RPMI8226 (cell line): ENCODE measurements at places on chromosomes 16 and 17.

DNA sequence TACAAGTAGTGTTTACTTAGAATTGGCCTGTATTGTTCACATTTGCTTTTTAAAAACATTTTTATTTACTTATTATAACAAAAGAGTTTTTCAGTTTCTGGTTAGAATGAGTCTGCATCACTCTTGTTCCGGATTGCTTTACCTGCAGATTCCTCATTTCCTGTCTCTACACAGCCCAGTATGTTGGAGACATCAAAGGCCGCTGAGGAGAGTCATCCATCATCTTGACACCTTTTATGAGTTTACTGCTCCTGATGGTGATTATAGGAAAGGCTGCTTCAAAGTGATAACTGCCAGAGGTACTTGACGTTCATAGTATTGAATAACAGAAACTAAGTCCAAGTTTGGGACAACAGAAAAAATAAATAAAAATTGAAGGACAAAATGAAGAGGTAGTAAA is 490.5 kb upstream of the CA10 start:
- no peak for DNase-seq

DNA sequence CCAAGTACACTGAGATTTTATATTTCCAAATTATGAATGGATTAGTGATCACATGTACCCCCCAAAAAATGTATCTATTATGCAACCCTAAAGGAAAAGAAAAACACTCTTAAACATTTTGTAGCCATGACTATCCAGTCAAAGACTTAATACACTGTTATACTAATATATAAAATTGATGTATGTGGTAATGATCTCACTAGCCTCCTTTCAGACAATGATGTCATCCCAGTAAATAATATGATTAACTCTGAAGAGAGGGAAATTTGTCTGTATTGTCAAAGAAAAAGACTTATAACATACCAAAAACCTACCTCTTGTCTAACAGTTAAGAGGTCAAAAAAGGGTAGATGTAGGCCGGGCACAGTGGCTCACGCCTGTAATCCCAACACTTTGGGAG is 80.7 kb downstream of the USP32 start:
- no peak for DNase-seq

DNA sequence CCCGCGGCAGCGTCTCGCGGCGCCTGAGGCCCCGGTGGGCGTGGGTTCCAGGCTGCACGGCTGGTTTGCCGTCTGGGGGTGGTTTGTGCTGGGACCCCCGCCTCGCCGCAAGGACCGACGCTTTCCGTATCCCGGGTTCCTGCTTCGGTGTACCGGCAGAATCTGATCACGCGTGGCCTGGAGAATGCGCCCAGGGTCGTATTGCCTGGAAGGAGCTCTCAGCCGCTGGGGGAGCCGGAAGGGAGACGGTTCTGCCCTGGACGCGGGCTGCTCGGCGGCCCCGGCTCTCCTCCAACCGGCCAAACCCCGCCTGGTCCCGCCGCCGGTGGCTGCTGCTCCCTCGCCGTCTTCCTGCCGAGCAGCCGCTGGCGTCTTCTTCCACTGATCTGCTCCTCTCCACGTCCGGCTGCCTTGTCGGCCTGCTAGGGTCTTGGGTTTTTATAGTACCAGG is 39.8 kb downstream of the ZNF778 start:
- no peak for DNase-seq

- DNase-seq: no peak
Observed at GRCh38 chr16:66889622-66890021, 9.3 kb downstream of the PDP2 start.

DNA sequence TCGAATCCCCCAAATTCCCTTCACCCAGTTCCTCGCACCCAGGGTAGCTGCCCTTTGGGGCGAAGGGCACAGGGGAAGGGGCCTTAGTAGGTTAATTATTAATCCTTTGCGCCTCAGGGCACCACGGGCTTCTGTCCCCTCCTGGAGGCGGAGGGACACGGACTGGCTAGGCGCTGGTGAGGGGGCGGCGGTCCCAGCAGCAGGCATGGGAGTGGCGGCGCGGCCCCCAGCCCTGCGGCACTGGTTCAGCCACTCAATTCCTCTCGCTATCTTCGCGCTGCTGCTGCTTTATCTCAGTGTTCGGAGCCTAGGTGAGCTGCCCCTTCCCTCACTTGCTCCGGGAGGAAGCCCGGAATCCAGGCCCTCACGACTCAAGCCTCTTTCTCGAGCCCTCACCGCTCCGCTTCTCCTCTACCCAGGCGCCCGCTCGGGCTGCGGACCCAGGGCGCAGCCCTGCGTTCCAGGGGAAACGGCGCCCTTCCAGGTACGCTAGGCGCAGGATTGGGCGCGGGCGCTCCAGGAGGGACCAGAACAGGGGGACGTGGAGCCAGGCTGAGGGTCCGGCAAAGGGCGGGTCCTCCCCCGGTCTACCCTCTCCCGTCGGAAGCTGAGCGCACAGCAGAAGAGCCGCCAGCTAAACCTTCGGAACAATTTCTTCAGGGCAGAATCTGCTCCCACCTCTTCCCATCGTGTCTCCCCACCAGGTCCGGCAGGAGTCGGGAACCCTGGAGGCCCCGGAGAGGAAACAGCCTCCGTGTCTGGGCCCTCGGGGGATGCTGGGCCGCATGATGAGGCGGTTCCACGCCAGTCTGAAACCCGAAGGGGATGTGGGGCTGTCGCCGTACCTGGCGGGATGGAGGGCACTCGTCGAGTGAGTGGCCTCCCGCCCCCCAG is at the start of gene GLTPD2:
GLTPD2 (plus strand) TSS at position 158 of the 894 bp plus-strand sequence; CDS start at position 206, 48 bp downstream.
- DNase-seq: no peak

DNA sequence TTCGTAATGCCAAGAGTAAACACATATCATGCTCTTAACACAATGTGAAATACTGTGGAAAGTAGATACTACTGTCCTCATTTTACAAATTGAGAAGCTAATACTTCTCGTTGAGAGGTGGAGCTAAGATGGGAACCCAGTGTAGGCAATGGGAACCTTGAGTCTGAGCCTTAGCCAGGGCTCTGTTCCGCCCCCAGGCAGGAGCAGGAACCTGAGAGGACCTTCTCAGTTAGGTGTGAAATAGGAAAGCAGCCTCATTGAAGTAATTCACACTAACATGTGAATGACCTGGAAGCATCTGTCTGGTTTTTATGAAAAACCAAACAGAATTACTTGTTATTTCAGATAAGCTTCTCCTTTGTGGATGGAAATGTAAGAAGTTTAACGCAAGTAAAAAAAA is 62.6 kb upstream of the RBFOX1 start:
- DNase-seq: no peak

DNA sequence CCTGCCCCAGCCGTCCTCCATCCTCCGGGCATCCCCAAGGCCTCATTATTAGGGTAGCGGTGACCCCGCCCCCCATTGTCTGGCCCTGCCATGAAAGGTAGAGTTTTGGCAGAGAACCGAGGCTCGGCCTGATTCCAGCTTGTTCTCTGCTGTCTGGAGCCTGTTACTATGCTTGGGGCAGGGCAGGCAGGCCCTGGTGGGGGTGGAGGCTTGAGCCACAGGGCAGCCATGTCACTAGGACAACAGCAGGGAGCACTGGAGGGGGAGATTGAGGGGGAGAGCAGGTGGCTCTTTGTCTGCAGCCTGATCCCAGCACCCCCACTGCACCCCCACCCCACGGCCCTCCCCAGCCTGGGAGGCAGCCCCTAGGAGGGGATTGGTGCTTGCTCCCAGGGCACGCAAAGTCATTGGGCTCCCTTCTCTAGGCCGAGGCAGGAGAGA is 15.4 kb downstream of the RHBDL3 start:
- peak; percentile 61 for DNase-seq

DNA sequence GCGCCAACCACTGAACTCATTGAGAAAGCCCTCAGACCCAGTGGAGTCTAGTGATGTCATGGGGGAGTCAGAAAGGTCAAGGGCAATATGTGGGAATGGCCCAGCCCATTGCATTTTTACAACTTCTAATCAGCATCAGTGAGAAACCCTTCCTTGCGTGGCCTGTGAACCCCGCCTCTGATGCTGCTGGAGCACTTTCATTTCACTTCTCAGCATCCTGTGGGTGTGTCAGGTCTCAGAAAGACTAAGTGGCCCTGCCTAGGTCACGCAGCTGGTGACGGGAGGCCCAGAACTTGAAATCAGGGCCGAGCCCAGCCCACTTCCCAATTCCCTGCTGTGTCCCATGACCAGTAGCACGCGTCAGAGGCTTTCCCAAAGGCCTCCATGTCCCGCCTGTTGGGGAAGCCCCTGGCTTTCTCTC is 6.1 kb downstream of the DNAI2 start:
- peak; percentile 47 for DNase-seq

DNA sequence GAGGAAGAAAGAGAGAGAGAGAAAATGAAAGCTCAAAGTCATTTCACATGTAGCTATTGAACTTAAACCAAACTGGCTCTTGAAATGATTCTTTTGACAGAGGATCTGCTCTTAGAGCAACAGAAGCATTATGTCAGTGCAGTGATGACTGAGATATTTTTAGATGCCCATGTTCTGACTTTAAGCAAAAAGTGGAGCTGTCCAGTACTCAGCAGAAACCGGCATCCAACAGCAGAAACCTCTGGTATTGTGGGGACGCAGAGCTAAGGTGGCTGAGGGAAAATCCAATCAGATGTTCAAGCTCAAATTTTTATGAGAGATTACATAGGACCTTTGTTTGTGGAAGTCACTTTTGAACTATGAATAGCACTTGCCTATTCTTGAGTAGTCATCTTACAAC is 69.8 kb upstream of the ANKFN1 start:
- DNase-seq: no peak

- no peak for DNase-seq
Observed at GRCh38 chr17:77365584-77366186, 224.9 kb downstream of the SEC14L1 start.
